ENCODE measurements at places on chromosomes 7 and 10.

GRCh38 chr10:97485647-97486281, 12.5 kb downstream of the MMS19 start:
- no peak for DNase-seq

DNA sequence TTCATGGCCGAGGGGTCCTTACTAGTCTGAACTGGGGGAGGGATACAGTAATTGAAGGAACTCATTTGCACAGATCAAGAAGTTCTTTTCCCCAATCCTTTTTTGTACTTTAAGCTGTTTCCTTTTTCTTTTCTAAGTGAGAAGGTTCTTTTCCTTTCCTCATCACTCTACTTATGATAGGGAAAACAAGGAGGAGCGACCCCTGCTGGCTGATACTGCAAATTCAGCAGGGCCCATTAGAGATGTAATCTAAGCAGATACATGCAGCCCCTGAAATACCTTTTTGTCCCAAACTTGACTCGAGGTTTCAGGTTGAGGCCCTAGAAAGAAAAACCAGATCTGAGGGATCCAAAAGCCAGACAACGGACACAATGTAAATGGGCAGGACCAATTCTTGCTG, 305.5 kb downstream of the DNAJB9 start:
- DNase-seq: no peak

GRCh38 chr10:48708144-48708543, 23.5 kb downstream of the WDFY4 start:
- DNase-seq: no peak

- no peak for DNase-seq
Observed at GRCh38 chr10:93462371-93462770, 19.8 kb downstream of the MYOF start.

GRCh38 chr7:3747467-3747866, 446.4 kb downstream of the SDK1 start:
- no peak for DNase-seq

- DNase-seq: no peak
Observed at GRCh38 chr7:47092336-47092735, 489.6 kb downstream of the TNS3 start.

- DNase-seq: no peak
Observed at GRCh38 chr7:8068892-8069686, 100.5 kb downstream of the GLCCI1 start.

GRCh38 chr10:102796407-102797176, 40.6 kb downstream of the CYP17A1 start:
- peak; percentile 39 for DNase-seq

GRCh38 chr10:71580926-71581325, 138.7 kb downstream of the C10orf105 start:
- DNase-seq: no peak

- no peak for DNase-seq
Observed at GRCh38 chr7:73521636-73522104, 423 bp downstream of the BAZ1B start.

DNA sequence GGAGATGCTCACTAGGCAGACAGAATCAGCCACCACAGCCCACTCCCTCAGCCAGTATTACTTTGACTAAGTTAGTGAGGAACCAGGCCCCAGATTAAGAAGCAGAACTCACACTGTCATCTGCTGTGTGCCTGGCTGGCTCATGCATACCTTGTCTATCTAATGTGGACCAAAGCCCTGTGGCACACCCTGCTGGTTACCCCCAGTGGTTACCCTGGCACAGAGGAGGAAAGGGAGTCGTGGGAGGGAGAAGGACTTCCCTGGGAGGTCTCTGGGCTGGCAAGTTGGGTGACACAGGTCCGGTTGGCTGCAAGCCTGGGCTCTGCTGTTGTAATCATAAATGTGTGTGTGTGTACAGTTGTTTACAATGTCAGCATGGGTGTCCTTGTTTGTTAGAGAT, 7.5 kb upstream of the SH2D4B start:
- no peak for DNase-seq

DNA sequence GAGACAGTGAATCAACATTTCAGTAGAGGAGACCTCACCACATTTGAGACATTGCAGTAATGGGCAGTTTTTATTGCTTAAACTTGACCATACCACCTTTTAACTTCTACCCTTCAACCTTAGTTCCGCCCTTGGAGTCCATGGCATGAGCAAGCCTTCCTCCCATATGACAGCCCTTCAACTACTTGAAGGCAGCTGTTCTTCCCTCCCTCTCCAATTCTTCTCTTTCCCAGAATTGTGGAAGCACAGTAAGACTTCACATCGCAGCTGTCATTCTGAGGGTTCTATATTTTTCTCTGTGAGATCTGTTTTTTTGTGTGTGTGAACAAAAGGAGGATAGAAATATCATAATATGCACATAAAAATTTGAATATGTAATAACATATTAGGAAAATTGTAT, 2.2 kb upstream of the TSPAN12 start:
- no peak for DNase-seq

- no peak for DNase-seq
Observed at GRCh38 chr10:90313576-90314325, 544.1 kb downstream of the HTR7 start.

DNA sequence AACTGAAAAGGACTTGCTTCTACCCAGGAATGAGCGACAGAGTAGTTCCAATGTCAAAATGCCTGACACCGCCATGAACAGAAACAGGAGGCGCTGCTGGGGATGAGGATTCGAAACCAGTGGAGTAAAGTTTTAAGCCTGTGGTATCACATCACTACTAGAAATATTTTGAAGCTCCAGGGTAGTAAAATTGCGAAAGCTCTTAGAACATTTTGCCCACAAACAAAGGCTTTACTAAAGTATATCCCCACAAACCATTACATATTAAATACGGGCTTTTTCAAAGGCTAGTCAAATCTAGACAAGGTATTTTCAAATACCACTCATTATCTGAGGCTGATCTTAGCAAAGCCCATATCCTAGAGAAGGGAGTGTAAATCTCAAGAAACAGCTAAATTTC, 2.4 kb downstream of the PRDX3 start:
- no peak for DNase-seq

DNA sequence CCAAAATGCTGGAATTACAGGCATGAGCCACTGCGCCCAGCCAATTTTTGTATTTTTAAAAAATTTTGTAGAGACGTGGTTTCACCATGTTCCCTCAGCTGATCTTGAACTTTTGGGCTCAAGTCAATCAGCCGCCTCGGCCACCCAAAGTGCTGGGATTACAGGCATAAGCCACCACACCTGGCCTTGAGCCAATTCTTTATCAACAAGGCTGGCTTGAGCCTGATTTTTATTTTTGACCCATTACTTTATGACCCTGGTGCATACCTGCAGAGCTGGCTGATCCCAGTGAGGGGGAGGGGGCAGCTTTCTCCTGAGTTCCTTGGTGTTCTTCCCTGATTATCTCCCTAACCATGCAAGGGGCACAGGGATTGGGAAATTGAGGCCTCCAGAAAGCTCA, 15.8 kb upstream of the CPA1 start:
- DNase-seq: no peak

DNA sequence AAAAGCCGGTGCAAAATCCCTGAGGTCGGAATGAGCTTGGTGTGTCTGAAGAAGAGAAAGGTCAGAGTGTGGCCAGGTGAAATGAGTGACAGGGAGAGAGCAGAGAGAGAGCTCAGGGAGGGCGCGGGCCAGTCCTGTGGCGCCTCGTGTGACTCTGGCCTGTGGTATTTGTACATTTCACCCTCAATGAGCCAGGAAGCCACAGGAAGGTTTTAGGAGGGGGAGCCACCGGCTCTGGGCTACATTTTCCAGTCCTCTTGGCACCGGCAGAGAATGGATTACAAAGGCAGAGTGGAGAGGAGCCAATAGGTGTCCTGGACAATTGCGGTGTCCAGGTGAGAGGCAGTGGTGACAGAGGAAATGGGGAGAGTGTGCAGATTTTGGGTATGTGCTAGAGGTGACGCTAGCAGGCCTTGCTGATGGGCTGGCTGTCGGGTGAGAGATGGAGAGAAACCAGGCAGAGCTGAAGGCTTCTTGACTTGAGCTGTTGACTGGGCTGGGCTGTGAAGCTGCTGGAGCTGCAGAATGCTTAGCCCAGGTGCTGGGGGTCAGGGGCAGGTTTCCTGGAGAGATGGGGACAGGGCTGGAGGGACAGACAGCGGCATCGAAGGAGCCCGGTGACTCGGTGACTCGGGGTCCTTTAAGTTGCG, 38.1 kb downstream of the COL13A1 start:
- no peak for DNase-seq

DNA sequence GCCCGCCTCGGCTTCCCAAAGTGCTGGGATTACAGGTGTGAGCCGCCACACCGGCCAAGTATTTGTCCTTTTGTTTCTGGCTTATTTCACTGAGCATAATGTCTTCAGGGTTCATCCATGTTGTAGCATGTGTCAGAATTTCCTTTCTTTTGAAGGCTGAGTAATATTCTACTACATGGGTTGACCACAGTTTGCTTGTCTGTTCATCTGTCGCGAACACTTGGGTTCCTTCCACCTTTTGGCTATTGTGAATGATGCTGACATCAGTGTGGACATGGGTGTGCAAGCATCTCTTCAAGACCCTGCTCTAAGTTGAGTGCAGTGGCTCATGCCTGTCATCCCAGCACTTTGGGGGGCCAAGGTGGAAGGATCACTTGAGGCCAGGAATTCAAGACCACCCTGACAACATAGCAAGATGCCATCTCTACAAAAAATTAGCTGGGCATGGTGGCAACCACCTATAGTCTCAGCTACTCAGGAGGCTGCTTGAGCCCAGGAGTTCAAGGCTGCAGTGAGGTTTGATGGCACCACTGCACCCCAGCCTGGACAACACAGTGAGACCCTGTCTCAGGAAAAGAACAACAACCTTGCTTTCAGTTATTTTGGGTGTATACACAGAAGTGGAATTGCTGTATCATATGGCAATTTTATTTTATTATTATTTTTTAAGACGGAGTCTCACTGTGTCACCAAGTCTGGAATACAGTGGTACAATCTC, 17.0 kb downstream of the CHST12 start:
- DNase-seq: no peak

GRCh38 chr10:66842867-66843266, 83.0 kb upstream of the LRRTM3 start:
- DNase-seq: no peak

Measured in activated CD8-positive, alpha-beta memory T cell treated with anti-CD3 and anti-CD28 coated beads for 1 hour (primary cell).